ENCODE measurements at places on chromosomes 7 and 10. TPM values are rescaled to one million over a fixed set of nuclear protein-coding genes. Genes with fewer than 3 reads are reported as not detected.
A peak's percentile ranks its signal among the peaks of the same experiment; 100 is the strongest.

Gene CROT
- 9.6 TPM for total RNA-seq

GRCh38 chr10:129949891-129950291, 14.2 kb downstream of the EBF3 start:
- DNase-seq = peak; percentile 5

- no peak for DNase-seq
Measured at GRCh38 chr7:133602291-133602690, 349.4 kb downstream of the EXOC4 start.

GRCh38 chr10:74365109-74365508, 214.1 kb downstream of the ADK start:
- no peak for DNase-seq

- no peak for DNase-seq
Measured at GRCh38 chr7:111038185-111038584, 52.7 kb upstream of the LRRN3 start.
